ENCODE measurements at places on chromosomes 7 and 10. TPM values are rescaled to one million over a fixed set of nuclear protein-coding genes. Genes with fewer than 3 reads are reported as not detected.

- DNase-seq = no peak
- H3K4me3 ChIP-seq = no peak overlapping the region
- H3K27ac ChIP-seq = no peak overlapping the region
- peaks cover 4% of the 10 kb centered on the region for H3K27me3 ChIP-seq
- H3K36me3 ChIP-seq = no peaks in the 10 kb centered on the region
Observed at GRCh38 chr7:143243614-143244013, 19.6 kb upstream of the GSTK1 start.

GRCh38 chr7:15158141-15158810, 255.7 kb upstream of the DGKB start:
- DNase-seq = no peak
- H3K4me3 ChIP-seq = no peak overlapping the region
- no peaks in the 10 kb centered on the region for H3K36me3 ChIP-seq
- no peaks in the 10 kb centered on the region for H3K27me3 ChIP-seq
- H3K4me1 ChIP-seq = no peaks in the 10 kb centered on the region

GRCh38 chr10:128883231-128884032, 583.6 kb upstream of the MGMT start:
- H3K4me1 ChIP-seq = no peaks in the 10 kb centered on the region
- no peaks in the 10 kb centered on the region for H3K36me3 ChIP-seq
- no peaks in the 10 kb centered on the region for H3K27me3 ChIP-seq
- no peak for DNase-seq

DNA sequence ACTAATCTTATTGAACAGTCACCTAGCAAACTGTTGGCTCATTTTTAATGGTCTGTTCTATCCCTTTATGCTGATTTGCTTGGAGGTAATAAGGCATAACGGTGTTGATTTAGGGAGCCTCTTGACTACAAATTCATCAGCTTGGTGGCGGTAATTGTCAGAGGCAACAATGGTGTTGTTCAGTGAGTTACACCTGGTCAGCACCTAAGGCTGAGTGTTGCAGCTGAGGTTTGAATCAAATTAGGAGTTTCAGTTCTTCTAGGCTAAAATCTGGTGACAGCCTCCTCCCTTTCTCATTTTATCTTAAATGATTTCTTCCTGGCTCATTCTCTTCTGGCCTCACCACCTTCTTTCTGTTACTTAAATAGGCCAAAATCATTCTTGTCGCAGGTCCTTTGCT, 42.3 kb upstream of the SP8 start:
- no peak for DNase-seq
- H3K27me3 ChIP-seq = no peaks in the 10 kb centered on the region
- no peak overlapping the region for H3K4me3 ChIP-seq
- no peaks in the 10 kb centered on the region for H3K36me3 ChIP-seq
- no peaks in the 10 kb centered on the region for H3K4me1 ChIP-seq
- H3K27ac ChIP-seq = no peak overlapping the region

DNA sequence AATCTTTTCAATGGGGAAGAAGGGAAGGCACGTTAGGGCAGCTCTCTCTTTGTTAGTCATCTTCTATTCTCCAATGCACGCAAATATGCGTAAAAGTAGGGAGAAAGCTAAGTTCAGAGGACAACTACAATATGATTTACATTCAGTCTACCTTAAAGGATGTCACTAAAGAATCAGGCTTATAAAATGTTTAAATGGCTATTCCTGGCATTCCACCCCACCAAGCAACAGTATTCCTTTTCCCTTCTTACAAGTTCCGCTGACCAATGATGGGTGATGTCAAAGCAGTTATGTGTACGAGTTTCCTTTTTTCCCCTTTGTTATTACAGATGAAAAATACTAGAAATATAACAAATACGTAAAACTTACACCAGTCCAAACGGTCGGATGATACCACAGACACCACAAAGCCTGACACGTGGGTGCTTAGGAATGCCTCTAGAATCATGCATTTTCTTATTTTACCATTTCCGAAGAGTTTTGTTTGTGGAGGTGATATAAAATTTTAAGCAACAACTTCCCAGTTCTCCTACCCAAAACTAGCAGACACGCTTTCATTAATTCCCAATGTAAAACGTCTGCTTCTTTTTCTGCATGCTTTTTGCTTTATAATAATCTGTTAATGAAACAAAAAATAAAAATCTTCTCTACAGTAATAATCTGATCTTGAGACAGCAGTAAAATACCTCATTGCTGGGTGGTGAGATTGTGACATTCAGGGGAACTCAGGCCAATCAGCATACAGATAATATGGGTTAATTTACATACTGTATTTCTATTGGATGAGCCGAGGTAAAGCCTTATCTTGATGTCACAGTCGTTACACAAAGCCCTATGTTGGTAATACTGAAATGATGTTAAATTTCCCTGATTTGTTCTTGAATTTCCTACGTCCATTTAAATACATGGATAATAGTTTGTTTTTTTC, 708 bp upstream of the GPR85 start:
- peak; percentile 94 for DNase-seq
- peak overlapping the region; percentile 57 for H3K4me3 ChIP-seq

DNA sequence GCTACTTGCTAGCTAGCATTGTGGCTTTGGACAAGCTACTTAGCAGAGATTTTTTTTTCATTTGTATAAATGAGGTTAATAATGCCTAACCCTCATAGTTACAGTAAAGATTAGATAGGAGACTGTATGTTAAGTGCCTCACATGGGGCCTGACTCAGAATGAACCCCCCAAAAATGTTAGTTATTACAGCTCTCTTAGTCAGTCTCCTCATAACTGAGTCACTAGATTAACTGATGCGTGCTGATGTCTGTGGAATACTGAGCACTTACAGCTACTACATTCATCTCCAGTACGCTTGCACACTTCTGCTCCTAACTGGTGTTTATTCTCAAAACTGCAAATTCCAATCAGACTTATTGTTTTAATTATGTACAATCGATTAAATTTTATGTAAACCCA, 315.3 kb downstream of the SNX13 start:
- H3K4me3 ChIP-seq = no peak overlapping the region
- H3K4me1 ChIP-seq = peaks cover 30% of the 10 kb centered on the region
- H3K36me3 ChIP-seq = no peaks in the 10 kb centered on the region
- H3K27me3 ChIP-seq = no peaks in the 10 kb centered on the region
- DNase-seq = peak; percentile 64
- H3K27ac ChIP-seq = peak overlapping the region; percentile 47

The CFAP70 gene
- total RNA-seq = 0.08 TPM
